ENCODE measurements at places on chromosomes 6 and 20.

DNA sequence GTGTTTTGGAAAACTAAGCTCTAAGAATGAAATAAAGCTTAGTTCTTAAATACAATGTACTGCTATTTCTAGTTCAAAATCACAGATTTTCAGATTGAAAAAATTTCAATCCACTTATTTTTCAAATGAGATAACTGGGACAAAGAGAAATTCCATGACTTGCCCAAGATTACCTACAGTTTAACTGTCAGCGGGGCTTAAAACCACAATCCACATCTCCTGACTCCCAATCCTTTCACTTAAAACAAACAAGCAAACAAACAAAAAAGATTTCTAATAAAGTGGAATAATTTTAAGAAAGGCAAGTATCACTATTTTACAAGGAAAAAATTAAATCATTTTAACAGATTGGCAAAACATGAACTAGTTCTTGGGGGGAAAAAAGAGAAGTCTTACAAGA is 4.2 kb downstream of the PHIP start:
- no peaks in the 10 kb centered on the region for H3K27me3 ChIP-seq
- no peaks in the 10 kb centered on the region for H3K36me3 ChIP-seq
- H3K27ac ChIP-seq = no peak overlapping the region
- H3K4me1 ChIP-seq = peaks cover 50% of the 10 kb centered on the region
- H3K4me3 ChIP-seq = no peak overlapping the region

DNA sequence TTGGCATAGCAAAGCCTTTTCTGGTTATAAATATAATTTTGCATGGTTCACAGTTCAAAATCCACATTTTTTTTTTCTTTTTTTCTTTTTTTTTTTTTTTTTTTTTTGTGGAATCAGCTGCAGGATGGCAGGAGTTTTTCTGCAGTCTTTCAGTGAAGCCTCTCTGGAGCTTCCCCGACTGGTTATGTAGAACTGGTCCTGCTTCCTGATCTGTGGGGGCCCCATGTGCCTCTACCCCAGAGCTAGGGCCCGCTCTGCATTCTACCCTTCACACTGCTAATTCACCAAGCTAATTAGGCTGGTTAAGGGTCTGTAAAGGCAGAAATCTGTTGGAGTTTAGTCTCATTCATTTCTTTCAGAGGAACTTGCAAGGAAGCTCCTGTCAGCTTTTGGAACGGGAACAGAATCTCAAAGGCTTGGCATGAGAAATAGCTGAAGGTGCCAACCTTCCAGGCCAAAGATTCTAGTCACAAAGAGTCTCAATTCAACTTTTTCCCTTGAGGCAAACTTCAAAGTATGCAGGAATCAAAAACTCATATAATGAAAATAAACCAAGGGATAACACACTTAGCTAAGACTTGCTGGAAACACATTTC is 45.5 kb downstream of the HMGN3 start:
- DNase-seq = no peak
- no peaks in the 10 kb centered on the region for H3K27me3 ChIP-seq
- peaks cover 4% of the 10 kb centered on the region for H3K4me1 ChIP-seq
- H3K36me3 ChIP-seq = no peaks in the 10 kb centered on the region
- no peak overlapping the region for H3K4me3 ChIP-seq
- no peak overlapping the region for H3K27ac ChIP-seq

- no peak overlapping the region for H3K27ac ChIP-seq
- no peaks in the 10 kb centered on the region for H3K27me3 ChIP-seq
- H3K36me3 ChIP-seq = no peaks in the 10 kb centered on the region
- peaks cover 14% of the 10 kb centered on the region for H3K4me1 ChIP-seq
- no peak overlapping the region for H3K4me3 ChIP-seq
Observed at GRCh38 chr20:59154317-59155013, 9.2 kb upstream of the ZNF831 start.

GRCh38 chr6:118350881-118351430 is 197.1 kb upstream of the PLN start:
- no peaks in the 10 kb centered on the region for H3K36me3 ChIP-seq
- H3K27me3 ChIP-seq = no peaks in the 10 kb centered on the region
- H3K27ac ChIP-seq = no peak overlapping the region
- H3K4me3 ChIP-seq = no peak overlapping the region

DNA sequence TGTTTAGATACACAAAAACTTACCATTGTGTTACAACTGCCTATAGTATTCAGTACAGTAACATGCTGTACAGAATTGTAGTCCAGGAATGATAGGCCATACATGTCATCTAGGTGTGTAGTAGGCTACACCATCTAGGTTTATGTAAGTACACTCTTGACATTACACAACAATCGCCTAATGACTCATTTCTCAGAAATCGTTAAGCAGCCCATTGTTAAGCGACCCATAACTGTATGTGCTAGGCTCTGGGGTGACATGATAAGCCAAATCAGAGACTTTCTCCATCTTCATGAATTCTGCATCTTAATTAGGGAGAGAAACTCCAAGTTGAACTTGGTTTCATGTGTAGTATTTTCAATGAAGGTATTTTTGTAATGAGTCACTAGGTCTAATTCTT is 17.2 kb downstream of the STK35 start:
- H3K27ac ChIP-seq = no peak overlapping the region
- no peak for DNase-seq
- H3K4me3 ChIP-seq = no peak overlapping the region
- peaks cover 4% of the 10 kb centered on the region for H3K4me1 ChIP-seq
- peaks cover 11% of the 10 kb centered on the region for H3K36me3 ChIP-seq
